ENCODE measurements at places on chromosomes 11 and 22.

DNA sequence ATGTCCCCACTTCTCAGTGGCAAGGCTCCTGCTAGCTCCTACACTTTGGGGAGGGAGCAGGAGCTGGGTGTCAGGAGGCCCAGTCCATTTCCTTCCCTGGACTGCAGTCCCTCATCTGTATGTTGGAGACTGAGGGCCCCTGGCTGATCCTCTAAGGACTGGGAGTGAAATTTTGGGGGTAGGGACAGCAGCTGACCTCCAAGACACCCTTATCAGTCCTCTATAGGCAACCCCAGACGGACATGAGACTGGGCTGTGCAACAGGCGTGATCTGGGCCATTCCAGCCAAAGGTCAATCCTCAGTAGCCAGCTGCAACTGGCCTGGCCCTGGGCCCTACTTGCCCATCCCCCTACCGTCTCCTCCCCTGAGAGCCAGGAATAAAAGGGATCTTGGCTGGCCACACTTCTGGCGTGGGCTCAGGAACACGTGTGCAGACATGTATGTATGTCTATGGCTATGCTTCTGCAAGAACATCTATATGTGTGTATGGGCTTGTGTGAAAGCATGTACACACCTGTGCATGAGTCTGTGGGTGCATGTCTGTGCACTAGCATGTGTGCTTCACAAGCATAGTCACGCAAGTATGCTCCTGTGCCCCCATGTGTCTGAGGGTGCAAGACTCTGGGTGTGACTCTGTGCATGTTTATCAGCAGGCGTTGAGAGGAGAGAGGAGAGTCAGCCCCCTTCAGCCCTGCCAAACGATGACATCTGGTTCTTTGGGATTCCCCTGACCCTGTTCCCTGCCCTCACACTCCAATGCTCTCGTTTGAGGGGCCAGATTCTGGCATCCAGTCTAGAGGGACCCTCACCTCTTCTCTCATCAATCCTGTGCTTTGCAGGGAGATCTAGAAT, 24.6 kb upstream of the DGAT2 start:
- DNase-seq, result no peak

GRCh38 chr11:71543866-71544265, 4.4 kb upstream of the KRTAP5-9 start:
- DNase-seq, result no peak

GRCh38 chr11:12734625-12735024, 60.4 kb downstream of the TEAD1 start:
- DNase-seq, result no peak

DNA sequence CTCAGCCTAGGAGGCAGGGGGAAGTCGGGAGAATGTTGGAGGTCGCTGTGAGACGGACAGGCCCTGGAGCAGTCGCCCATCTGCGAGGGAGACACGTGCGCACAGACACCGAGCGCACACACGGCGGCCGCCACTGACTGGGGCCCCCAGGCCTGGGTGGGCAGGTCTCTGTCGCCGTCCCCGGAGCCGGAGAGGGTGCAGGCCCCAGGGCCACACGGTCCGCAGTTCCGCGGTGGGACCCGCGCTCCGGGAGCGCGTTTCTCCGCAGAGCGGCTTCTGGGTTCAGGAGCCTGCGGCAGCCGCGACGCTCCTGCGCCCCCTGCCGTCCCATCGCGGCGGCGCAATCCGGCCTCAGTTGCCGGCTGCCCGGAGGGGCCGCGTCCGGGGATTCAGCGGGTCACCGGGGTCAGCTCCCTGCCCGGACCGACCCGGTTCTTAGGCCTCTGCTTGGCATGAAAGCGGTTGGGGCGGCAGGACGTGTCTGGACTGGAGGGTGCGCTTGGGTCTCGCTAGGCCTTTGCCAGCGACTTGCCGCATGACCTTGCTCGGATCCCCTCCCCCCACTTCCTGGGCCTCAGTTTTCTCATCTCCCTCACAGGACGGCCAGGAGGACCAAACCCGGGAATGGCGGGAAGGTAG, 31.2 kb downstream of the PDE2A start:
- DNase-seq, result peak; percentile 49

DNA sequence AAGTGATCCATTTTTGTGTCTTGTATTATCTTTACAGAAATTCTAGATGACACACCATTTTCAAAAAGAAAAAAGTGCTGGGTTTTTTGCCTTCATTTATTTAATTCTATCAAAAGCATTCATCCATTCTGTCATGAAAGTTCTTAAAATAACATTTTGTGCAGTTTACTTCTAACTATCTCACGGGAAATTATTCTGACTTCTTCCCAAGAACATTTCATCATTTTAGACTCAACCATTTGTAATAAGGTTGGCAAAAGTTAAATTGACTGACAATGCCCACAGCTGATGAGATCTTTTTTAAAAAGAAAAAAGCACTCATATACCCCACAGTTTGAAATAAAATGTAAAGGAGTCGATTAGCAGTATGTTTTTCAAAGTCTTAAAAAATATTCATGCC, 68.5 kb downstream of the SBF2 start:
- no peak for DNase-seq

- DNase-seq, result peak; percentile 15
Measured at GRCh38 chr22:29883775-29884097, 762 bp downstream of the MTMR3 start.

DNA sequence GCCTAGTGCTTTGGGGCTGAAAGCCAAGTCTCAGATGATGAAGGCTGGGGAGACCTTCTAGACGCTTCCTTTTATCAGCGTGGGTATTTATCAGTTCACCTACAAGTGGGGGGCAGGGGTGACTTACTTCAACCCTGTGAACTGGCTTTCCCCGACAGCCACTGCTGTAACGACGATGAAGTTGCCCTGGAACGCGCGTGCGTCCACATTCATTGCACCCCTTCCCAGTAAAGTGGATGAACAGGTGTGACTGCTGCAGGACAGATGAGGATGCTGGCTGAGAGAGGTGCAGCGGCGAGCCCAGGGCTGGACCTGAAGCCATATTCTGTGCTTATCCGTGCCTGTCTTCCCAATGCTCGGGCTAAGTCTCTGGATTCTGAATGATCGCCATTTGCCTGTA, 1122.3 kb downstream of the TBC1D22A start:
- no peak for DNase-seq

DNA sequence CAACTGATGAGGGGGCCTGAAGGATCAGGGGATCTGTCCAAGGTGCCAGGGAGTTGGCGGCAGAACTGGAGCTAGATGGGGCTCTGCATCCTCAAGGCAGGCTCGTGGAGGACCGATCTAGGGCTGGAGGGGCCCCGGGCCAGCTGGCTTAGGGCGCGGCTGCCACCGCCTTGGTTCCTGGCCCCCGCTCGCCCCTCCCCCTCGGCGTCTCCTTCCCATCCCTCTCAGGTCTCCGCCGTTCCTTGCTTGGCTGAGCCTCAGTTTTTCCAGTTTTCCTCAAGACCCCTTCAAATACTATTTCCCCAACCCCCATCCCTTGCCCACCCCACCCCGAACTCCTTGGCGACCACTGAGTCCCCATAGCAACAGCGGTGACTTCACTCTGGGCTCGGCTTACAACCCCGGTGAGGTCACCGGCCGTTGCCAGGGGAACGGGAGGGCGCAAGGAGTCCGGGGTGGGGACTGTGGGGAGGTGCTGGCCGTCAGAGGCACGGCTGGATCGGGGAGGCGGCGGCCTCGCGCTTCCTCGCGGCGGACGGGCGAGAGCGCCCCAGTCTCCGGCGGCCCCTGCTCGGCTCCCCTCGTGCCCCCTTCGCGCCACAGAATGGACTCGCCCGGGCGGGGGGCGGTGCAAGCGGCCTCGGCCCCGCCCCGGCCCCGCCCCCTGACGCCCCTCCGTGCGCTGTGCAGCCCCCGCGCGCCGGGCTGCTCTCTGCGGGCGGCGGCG, 7.5 kb downstream of the FREY1 start:
- DNase-seq, result peak; percentile 55

- no peak for DNase-seq
Measured at GRCh38 chr22:17969701-17970113, 54.7 kb downstream of the MICAL3 start.

DNA sequence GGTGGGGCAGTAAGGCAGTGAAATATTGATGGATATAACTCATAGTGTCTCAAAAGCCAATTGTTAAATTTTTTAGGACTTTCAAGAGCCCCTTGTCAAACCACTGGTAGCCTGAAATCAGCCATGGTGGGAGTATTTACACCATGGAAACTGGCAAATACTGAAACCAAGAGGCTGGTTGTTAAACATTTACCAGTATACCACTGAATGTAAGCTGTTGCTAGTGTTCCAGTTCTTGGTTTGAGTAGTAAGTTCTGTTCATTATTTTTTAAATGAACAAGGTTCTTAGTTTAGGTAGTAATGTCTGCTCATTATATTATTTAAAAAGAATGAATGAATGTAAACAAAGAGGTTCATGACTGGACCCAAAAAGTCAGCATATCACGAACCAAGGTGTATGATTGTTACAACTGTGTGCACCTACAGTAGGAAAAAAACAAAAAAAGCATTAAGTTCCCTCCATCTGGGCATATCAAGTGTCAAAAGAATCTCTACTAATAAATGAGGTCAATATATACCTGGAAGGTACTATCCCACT, 4.5 kb upstream of the EIF3F start:
- no peak for DNase-seq
